ENCODE measurements at places on chromosomes 11 and 22. TPM values are rescaled to one million over a fixed set of nuclear protein-coding genes. Genes with fewer than 3 reads are reported as not detected.

DNA sequence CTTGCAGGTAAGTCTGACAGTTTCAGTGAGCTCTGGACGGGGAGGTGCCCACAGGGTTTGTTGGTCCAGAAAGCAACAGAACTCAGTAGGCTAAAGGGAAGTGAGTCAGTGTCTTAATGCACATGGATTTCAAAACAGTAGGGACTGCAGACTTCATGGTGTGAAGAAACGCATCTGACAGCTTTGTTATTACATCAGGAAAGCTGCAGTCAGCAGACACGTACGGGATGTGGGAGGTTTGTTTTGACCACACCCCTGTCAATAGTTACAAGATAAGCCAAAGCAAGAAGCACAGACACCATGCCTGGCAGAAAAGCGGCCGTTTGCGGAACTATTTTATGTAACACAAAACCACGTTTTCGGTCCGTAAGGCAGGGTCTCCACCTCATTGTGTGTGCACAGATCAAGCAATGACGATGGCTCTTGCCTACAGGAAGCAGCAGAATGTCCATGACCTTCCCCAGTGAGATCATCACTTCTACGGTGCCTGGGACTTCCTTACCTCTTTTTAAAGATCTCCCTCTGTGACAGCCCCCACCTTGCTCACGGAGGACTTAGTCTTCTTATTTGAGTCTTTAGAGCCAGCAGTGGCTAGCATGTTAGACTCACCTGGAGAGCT is 58.2 kb upstream of the FTH1 start:
- peak overlapping the region; percentile 30 for H3K4me3 ChIP-seq
- DNase-seq, result peak; percentile 93
- H3K36me3 ChIP-seq, result no peaks in the 10 kb centered on the region
- H3K27me3 ChIP-seq, result peaks cover 4% of the 10 kb centered on the region

DNA sequence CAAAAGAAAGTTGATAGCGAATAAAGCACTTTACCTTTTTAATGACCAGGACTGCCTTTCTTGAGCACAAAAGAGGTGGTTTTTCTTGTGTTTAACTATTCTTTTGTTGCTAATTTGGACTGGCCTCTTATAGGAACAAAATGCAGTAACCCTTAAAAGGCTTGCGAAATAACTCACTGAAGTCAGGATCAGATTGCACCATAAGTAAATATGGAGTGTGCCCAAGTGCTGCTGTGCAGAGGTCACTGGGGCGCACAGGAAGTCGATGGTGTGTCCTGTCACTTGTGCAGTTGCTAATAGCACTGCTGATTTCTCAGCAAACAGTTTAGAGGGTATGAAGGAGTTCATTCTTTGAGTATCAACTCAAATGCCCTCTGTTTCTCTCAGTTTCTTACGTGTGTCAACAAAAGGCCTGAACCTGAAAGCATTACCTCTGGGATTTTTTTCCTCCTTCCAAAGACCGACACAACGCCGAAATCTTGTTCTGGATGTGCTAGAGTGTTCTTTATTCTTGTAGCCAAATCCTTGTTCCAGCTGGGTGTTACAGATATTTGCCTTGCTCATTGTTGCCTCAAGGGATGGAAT is 71.3 kb downstream of the ATXN10 start:
- peaks cover 25% of the 10 kb centered on the region for H3K36me3 ChIP-seq
- H3K4me1 ChIP-seq, result no peaks in the 10 kb centered on the region
- H3K27me3 ChIP-seq, result no peaks in the 10 kb centered on the region

The SYT7 gene
- polyA plus RNA-seq, result not detected

- no peak for DNase-seq
- no peak overlapping the region for H3K4me3 ChIP-seq
- no peak overlapping the region for H3K27ac ChIP-seq
- no peaks in the 10 kb centered on the region for H3K4me1 ChIP-seq
- peaks cover 2% of the 10 kb centered on the region for H3K27me3 ChIP-seq
Observed at GRCh38 chr11:57946628-57947027, 77.1 kb upstream of the OR9Q1 start.

The KLHDC7B gene
- polyA plus RNA-seq, result 1.8 TPM

DNA sequence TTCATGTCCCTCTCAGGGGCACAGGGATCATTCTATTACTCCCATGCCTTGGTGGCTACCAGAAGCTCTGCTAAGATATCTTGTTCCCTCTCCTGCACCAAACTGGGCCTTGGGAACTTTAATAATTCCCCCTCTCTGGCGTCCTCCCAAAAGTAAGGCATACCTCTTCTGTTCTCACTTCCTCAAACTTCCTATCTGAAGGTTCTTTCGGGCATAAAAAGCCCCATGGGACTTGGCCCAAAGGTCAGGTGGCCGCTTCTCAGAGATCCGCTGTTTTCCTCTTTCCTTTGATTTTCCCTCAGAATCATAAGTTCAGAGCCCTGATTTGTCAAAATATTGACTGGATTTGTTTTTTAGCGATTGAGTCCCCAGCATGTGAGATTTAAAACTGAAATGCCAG is 13.0 kb downstream of the POLD3 start:
- no peaks in the 10 kb centered on the region for H3K27me3 ChIP-seq
- DNase-seq, result no peak
- H3K4me1 ChIP-seq, result no peaks in the 10 kb centered on the region
- H3K4me3 ChIP-seq, result no peak overlapping the region
- no peak overlapping the region for H3K27ac ChIP-seq

The LAYN gene
- polyA plus RNA-seq, result not detected

DNA sequence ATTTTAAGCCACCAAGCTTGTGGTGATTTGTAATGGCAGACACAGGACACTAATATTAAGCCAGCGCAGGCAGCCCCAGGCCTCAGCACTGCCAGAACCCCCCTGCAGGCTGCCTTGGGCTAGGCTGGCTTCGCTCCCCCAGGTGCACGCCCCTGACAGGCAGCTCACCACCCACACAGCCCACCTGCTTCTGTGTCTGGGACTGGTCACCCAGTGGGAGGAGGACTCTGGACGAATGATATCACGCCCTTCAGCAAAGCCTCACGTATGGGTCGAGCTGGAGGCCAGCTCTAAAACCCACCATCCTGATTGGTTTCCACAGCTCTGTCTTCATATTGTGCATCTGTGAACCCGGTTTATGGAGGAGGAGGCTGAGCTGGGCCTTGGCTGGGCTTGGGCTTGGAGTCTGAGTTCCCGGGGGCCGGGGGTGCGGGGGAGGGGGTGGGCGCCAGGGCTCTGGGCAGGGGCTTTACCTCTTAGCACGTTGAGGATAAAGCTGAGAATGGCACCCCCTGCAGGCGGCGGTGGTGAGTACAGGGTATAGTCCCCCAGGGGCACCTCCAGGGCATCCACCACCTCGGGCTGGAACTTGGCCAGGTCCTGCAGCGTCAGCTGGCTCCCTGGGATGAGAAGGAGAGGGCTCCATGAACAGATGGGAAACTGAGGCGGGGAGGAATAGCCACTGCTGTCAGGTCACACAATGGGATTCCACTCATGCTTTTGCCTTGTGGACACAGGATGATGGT is 13.8 kb downstream of the GGT5 start:
- H3K4me1 ChIP-seq, result no peaks in the 10 kb centered on the region
- no peaks in the 10 kb centered on the region for H3K36me3 ChIP-seq

The TBX10 gene
- not detected for polyA plus RNA-seq

GRCh38 chr11:70700453-70700852 is 302.1 kb downstream of the CTTN start:
- no peak overlapping the region for H3K27ac ChIP-seq
- H3K27me3 ChIP-seq, result no peaks in the 10 kb centered on the region
- H3K4me3 ChIP-seq, result no peak overlapping the region

The TOLLIP gene
- polyA plus RNA-seq, result 34.7 TPM

- H3K36me3 ChIP-seq, result peaks cover 53% of the 10 kb centered on the region
- DNase-seq, result no peak
- H3K27me3 ChIP-seq, result no peaks in the 10 kb centered on the region
- peaks cover 3% of the 10 kb centered on the region for H3K4me1 ChIP-seq
Observed at GRCh38 chr11:67301313-67301921, 1.9 kb upstream of the SSH3 start.

- no peak for DNase-seq
- no peak overlapping the region for H3K4me3 ChIP-seq
- H3K36me3 ChIP-seq, result no peaks in the 10 kb centered on the region
- no peaks in the 10 kb centered on the region for H3K27me3 ChIP-seq
- no peak overlapping the region for H3K27ac ChIP-seq
Observed at GRCh38 chr11:42410251-42410955, 901.4 kb upstream of the API5 start.

GRCh38 chr11:18501629-18502028 is 25.1 kb downstream of the TSG101 start:
- no peaks in the 10 kb centered on the region for H3K4me1 ChIP-seq
- no peak overlapping the region for H3K4me3 ChIP-seq
- H3K27me3 ChIP-seq, result no peaks in the 10 kb centered on the region

The TMEM132A gene
- polyA plus RNA-seq, result 1.2 TPM

The CD248 gene
- 0.62 TPM for polyA plus RNA-seq

DNA sequence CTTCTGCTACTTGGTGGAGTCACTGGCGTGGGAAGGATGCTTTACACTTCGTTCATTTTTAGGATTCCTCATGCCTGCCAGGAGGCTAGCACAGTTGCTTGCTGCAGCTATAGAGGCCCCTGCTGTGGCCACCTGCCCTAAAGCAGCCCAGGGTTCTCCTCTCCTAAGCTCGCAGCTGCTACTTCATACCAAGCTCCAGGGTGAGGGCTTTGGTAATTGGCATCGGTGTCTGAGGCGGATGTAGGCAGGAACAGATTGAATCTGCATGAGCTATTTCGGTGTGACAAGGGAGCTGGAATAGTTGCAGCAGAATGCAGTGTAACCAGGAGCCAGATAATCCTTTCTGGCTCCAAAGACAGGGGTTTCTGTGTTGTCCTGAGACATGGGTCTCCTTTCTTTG is 133.1 kb downstream of the MICAL2 start:
- H3K4me3 ChIP-seq, result no peak overlapping the region
- H3K27me3 ChIP-seq, result no peaks in the 10 kb centered on the region
- H3K36me3 ChIP-seq, result no peaks in the 10 kb centered on the region
- H3K27ac ChIP-seq, result no peak overlapping the region

DNA sequence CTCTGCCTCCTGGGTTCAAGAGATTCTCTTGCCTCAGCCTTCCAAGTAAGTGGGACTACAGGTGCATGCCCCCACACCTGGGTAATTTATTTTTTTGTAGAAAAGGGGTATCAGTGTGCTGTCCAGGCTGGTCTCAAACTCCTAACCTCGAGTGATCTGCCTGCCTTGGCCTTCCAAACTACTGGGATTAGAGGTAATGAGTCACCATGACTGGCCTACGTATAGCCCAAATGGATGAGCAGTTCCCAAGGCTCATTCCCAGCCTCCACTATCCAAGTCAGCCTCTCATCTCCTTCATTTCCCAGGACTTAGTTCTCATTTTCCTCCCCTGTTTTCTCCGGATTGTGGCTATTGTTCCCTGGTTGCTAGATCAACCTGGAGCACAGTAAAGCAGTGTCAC is 5.6 kb downstream of the CCT8L2 start:
- no peak overlapping the region for H3K27ac ChIP-seq
- no peak overlapping the region for H3K4me3 ChIP-seq
- no peaks in the 10 kb centered on the region for H3K4me1 ChIP-seq
- H3K36me3 ChIP-seq, result no peaks in the 10 kb centered on the region
- H3K27me3 ChIP-seq, result no peaks in the 10 kb centered on the region

- H3K4me1 ChIP-seq, result no peaks in the 10 kb centered on the region
- no peaks in the 10 kb centered on the region for H3K27me3 ChIP-seq
- H3K27ac ChIP-seq, result no peak overlapping the region
- no peak for DNase-seq
Observed at GRCh38 chr11:126992804-126993111, 7.8 kb downstream of the KIRREL3 start.

- H3K27me3 ChIP-seq, result no peaks in the 10 kb centered on the region
- H3K27ac ChIP-seq, result no peak overlapping the region
- H3K4me3 ChIP-seq, result no peak overlapping the region
- DNase-seq, result no peak
Observed at GRCh38 chr11:87573708-87574107, 536.0 kb downstream of the TMEM135 start.

DNA sequence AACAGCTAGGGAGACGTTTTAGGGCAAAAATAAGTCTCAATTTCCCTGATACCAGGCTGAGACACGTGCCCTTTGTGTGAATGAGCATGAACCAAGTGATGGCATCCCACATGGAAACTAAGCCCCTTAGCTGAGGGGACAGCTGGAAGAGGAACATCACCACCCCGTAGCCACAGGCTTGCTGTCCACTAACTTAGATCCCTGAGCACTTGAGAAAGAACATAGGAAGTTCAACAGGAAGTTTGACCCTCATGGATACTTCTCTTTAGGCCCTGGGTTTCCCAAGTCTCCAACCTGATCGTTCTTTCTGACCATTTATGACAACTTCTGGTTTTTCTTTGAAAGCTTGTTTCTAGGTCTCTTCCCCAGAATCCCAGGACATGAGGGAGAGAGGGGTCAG is 11.6 kb upstream of the CKAP5 start:
- H3K27ac ChIP-seq, result no peak overlapping the region
- H3K4me1 ChIP-seq, result no peaks in the 10 kb centered on the region
- no peak for DNase-seq
- H3K4me3 ChIP-seq, result no peak overlapping the region
- H3K36me3 ChIP-seq, result no peaks in the 10 kb centered on the region

GRCh38 chr22:27980424-27981148 is 61.5 kb upstream of the PITPNB start:
- H3K4me1 ChIP-seq, result no peaks in the 10 kb centered on the region

- no peaks in the 10 kb centered on the region for H3K36me3 ChIP-seq
- no peaks in the 10 kb centered on the region for H3K4me1 ChIP-seq
- H3K4me3 ChIP-seq, result no peak overlapping the region
- no peak for DNase-seq
Observed at GRCh38 chr11:19676475-19677380, 35.9 kb upstream of the NAV2 start.

- DNase-seq, result peak; percentile 49
- peaks cover 45% of the 10 kb centered on the region for H3K4me1 ChIP-seq
- H3K36me3 ChIP-seq, result peaks cover 14% of the 10 kb centered on the region
- no peaks in the 10 kb centered on the region for H3K27me3 ChIP-seq
Observed at GRCh38 chr11:47523490-47524225, 29.3 kb downstream of the CELF1 start.
